Activated gamma-delta T cell treated with Interleukin-2 at 50 U/mL for 16 hours (primary cell): ENCODE measurements at places on chromosomes 6 and 20.

GRCh38 chr6:160279850-160280249, 21.2 kb upstream of the SLC22A2 start:
- no peak for DNase-seq

DNA sequence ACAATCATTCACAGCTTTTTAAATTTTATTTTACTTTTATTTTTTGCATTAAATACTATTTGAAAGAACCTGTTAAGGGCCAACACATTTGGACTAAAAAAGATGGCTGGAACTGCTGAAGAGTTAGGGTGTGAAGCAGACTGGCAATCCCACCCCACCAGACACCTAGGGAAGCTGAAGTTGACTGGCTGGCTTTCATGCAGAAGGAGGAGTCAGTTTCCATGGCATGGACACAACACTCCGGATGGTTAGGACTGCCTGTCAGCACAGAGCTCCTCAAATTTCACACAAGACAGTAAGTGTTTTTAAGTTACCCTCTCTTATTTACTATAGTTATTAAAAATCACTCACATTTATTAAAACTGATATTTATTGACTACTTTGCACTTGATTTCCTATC, at the start of gene ANKRD66:
ANKRD66 (plus strand) TSS at position 238 of the 400 bp plus-strand sequence. CDS start 5,016 bp downstream, outside the sequence.
- DNase-seq = no peak

DNA sequence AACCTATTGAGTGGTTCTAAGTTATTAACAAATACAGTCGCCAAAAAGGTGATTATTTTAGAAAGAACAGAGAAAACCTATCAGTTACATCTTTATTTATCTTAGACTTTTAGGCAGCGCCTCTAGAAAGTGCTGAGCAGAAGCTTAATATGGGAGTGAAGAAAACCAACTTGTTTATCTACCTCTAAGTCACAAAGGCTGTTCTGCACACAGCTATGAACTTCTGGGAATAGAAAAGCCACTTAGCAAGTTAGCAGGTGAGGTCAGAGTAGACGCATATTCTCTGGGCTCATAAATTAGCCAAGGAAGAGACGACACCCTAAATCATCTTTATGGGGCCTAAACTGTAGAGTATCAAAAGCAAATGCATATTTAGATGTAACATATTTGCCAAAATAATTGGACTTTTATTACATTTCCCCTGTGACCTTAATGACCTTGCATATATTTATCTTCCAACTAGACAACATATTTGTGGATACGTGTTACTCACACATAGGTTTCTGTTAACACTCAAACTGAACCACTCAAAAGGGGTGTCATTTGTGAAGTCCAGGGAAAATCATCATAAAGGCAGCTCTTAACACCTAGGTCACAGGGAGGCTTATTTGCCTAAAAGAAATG, 267.1 kb downstream of the ADGB start:
- DNase-seq = no peak

- DNase-seq = peak; percentile 51
These were observed 44.1 kb upstream of the GRM4 start for GRCh38 chr6:34189806-34190503.

GRCh38 chr6:126266664-126267063, 73.3 kb upstream of the CENPW start:
- DNase-seq = no peak

- DNase-seq = no peak
These were observed 15.0 kb downstream of the DLGAP4 start for GRCh38 chr20:36320898-36321695.

DNA sequence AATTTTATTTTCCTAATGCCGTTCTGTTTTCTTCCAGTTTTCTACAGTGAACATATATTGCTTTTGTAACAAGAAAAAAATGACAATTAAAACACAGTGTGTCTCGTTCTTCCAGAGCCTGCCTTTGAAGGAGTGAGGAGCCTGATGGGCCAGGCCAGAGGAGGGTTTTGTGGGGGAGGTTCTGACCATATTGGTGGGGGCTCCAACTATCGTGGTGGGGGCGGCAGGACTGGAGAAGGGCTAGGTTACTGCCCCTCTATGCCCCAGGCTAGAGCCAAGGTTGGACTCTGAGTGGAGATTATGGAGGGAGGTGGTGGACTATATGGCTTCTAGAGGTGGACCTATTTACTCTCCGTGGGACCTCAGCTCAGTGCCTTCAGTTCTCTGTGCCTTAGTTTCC, 24.0 kb downstream of the DLGAP4 start:
- no peak for DNase-seq

DNA sequence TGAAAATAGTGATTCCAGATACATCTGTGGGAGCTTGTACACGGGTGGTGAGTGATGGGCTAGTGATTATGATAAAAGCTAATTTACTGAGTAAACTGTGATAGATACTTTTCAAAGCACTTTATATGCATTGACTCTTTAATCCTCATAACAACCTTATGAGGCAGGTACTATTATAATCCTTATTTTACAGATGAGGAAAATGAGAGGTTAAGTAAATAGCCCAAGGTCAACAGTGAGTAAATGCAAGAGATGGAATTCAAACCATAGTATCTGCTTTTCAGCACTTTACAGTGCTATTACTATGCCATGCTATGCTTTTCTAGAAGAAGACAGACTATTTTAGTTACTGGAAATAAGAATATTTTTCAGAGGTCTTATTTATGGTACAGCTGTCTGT, 320.9 kb upstream of the CITED2 start:
- no peak for DNase-seq

DNA sequence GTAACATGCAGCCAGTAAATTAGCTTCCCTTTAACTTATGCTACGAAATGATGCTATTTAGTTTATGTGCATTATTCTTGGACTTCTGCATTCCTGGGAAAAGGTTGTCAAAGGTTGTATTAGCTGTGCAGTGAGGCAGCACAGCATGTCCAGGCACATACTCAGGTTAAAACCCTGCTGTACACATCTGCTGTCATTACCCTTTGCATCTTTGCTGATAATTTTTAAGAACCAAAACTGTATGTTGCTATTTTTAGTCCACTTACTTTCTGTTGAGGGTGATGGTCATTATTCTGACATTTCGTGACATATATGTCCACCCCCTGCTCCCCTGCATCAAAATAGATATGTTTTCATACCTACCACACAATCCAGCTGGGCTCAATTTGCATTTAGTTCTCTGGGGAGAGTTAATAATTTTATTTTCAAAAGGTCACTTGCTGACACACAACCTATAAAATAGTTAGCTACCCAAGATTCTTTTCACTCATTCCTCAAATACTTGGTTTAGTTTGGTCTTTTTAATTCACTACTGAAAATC, 142.5 kb upstream of the SPACA1 start:
- DNase-seq = no peak

- DNase-seq = no peak
These were observed 128.9 kb downstream of the ELOVL4 start for GRCh38 chr6:79818471-79818870.

DNA sequence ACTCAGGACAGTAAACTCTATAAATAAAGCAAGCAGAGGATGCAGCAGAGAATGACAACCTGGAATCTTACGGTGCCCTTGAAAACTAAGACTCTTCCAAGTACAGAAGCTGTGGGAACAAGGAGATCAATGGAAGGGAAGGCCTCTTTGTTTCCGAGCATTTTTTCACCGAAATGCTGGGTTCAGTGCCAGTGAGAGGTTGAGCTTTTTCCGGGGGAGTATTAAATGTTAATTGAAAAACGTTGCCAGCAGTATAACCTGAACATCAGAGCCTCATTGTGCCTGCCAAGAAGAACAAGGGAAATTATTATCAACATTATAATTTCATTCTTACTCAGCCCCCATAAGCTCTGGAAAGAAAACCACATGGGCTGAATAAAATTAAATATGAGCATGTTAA, 17.5 kb downstream of the OPRM1 start:
- DNase-seq = no peak

DNA sequence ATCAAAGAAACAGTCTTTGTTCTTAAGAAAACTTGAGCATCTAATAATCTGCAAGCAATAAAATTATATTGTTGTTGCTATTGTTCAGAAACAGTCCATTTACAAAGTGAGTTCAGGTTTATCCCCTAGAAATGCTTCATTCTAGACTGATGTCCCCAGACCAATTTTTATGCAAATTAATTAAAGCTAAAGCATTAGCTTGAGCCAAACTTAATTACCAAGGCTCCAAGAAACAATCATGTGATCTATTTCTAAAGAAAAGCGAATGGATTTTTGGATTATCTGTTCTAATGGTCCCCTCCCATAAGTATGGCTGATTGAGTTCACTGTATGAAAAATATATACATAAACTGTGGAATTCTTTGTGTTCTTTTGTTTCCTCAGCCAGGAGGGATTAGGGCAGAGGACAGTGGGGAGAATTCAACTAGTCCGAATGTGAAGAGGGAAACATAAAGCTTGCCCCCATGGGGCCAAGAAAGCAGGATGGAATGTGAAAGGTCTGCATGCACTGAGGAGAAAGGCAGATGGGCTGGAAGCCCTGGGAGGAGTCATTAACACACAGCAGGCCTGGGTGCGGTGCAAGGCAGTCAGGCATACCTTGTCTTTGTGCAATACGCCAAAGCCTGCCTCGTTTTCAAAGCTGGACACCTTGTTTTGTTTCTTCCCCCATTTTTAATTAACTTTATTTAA, 597.1 kb downstream of the KIF16B start:
- DNase-seq = no peak

GRCh38 chr20:48524582-48524981, 303.2 kb downstream of the PREX1 start:
- DNase-seq = no peak

DNA sequence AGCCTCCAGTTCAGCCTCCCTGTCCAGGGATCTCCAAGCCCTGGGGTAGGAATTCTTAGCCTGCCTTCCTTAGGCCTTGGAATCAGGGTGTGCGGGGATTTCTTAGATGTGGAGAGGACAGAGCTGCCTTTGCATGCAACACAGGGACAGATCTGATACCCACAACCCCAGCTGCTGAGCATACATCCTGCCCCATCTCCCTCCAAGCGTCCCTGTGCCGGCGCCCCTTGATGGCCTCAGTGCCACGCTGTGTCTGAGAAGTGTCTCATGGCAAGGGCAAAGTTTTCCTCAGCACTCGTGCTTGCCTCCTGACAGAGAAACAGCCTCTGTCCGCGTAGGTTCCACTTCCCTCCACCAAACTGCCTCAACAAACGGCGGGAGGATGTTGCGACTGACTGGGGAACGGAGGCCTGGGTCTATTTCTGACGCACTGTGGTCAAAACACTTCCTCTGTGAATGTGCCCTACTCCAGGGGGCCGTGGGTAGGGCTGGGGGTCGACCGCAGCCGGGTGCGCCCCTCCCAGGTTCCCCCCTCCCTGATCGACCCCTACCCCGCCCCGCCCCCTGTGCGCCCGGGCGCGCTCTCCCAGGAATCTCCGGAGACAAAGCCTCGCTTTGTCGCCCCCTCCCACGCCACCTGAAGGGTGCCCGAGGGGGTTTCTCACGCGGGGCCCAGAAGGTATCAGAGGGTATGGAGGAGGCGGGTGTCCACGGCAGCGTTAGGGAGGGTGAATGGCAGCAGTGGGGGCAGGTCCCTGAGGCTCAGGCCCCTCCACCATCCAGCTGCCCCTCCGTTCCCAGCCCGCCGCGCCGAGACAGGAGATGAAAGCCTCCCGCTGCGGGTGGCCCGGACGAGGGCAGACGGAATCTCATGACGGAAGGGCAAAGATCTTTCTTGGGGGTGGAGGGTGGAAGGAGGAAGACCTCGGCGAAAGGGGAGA, 806 bp downstream of the MICAL1 start:
- peak; percentile 71 for DNase-seq
